Hematopoietic multipotent progenitor cell treated with erythropoietin and hydrocortisone succinate and interleukin-3 and kit ligand, for 6 days (in vitro differentiated cells): ENCODE measurements at places on chromosomes 4 and X.

DNA sequence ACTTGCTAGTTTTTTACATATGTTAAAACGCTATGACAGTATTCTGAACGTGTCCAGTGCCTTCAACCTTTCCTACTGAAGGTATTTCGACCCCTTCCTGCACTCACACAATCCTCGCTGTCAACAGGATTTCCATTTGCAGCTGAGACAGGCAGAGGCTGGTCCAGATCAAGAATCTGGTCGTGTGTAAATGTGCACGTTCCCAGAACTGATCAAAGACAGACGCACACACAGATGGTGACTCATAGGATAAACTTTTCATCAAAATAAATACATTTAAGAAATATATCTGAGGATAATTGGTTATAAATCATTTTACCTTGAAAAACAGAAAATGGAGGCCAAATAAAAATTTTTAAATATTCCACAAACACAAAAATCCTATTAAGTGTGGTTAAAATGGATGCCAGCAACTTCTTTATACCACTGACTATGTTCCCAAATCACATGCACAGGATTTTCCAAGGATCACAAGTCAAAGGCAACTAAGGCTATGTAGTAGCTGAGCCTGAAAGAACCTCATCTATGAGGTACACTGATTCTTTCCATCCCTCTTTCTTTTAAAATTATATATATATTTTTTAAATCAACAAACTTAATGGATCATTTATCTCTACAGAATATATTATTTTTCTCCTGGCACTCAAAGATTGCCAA, 85.9 kb downstream of the RNF150 start:
- no peak for DNase-seq

DNA sequence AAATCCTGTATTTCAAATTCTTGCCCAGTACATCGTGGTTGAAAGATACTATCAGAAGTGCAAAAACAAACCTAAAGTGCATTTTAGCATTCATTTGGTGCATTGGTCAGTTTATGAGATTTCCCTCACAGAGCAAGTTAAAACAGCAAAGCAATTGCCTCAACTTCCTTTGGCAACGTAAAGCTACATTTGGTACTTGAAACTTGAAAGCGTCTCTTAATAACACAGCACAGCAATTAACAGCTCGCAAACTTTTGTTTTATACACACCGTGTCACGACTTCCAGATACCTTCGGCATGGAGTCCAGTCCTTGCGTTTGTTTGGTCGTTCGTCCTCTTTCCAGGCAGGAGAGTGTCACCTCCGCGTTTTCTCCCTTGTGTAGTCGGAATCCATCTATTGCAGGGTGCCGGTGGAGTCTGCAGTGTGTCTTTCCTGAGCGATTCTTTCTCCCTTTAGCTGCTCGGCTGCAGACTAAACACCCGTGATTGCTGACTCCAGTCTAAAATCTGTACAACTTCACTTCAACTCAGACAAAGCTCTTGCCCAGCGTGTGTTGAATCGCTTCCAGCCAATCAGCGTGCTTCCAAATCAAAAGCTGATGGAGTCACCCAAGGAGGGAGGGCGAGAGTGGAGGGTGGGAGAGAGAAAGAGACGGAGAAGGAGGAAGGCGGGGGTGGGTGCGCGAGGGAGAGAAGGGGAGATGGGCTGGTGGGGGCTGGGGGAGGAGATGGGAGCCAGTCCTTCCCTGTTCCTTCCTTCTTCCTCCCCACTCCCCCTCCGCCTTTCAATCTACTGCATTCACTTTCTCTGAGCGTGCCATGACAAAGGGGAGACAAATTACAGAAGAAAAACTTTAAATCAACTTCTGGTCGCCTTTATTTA, at the start of gene PCDH18:
TSS of gene PCDH18 (minus strand) at position 509 of the 883 bp plus-strand sequence. CDS start at position 103, 406 bp downstream.
- no peak for DNase-seq

- DNase-seq = no peak
Observed at GRCh38 chrX:22788221-22788620, 211.5 kb upstream of the DDX53 start.

DNA sequence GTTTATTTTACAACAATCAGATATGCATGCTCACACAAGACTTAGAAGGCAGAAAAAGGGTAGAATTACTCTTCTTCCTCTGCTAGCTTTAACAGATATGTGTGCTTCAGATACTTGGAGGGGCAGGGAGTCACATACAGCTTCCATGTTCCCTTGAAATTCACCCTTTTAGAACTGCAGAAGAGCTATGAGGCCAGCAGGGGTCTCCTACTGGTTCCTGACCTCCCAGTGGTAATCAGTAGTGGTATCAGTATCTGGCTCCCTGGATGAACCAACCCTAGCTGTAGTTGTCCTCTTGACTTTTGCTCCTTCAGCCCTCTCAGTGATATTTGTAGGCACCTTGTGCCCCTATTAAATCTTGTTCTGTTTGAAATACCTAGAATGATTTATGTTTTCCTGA, 81.5 kb downstream of the RCHY1 start:
- DNase-seq = peak; percentile 71

DNA sequence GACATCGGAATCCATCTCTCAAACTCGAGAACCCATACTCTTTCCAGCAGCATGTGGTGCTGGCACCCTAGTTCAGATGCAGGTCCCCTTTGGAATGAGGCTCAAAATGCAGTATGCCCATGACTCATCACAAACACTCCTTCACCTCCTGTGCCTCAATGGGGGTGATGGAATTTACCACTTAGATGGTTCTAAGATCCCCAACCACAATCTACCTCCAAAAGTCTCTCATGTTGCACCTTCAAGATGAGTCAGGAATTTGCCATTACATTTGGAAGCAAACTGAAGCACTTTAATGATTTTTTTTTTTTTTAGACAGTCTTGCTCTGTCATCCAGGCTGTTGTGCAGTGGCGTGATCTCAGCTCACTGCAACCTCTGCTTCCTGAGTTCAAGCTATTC, 8.5 kb upstream of the MID1 start:
- DNase-seq = no peak

DNA sequence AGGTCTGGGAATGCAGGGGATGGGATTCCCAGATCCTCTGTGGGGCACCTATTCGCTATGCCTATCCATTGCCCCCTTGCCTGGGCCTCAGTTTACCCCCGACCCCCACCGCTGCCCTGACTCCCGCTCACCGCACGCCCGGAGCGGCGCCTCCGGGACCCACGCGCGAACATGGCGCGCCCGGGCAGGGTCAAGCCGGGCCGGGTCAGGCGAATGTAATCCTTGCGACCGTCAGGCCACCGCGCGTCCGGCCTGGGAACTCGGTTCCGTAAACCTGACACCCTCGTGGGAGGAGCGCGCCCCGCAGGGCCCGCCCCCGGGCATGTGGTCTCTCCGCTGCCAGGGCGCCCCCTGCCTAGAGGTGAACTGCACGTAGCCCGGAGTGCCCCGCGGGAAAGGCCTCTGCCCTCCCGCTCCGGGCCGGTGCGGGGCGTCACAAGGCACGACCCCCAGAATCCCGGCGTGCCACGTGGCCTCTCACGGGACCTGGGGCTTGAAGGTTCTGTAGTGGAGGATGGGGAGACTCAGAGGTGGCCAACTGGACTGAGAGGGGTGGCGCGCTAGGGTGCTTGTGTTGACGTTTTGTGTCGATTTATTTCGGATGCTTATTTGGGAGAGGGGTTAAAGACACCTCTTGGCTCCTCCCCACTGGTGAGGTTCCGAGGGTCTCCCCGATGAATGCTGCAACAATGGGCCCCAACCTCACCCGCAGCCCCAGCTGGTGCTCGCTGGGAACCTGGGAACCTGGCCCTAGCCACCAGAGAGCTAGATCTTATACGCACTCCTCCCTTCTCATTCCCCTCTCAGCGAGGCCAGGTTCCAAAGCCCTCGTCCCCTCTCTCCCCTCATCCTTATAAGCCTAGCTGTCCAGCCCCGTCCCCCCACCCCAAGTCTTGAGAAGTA, at the start of gene PRICKLE3:
TSS of gene PRICKLE3 (minus strand) at position 249 of the 903 bp plus-strand sequence. CDS start at position 173, 76 bp downstream.
- DNase-seq = peak; percentile 84

DNA sequence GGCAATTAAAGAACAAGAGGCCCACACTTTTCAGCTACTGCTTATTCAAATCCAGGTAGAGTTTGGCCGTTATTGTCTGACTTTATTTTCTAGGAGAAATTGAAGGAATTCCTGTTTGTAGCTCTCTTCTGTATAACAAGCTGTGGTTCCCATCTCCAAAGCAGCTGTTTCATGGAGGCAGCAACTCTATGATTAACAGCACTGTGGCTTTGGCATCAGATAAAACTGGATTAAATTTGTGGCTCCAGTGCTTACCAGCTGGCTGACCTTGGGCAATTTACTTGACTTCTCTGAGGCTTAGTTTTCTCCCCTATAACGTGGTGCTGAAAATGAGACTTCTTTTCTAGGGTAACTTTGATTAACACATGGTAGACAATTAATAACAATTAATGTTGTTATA, 28.1 kb downstream of the SLC30A9 start:
- peak; percentile 37 for DNase-seq

DNA sequence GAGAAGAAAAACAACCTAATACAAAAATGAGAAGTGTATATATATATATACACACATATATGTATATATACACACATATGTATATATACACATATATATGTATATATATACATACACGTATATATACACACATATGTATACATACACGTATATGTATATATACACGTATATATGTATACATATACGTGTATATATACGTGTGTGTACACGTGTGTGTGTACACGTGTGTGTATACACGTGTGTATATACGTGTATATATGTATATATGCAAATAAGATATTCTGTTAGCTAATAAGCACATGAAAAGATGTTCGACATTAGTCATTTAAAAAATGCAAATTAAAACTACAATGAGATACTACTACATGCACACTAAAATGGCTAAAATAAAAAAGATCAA, 92.7 kb upstream of the MAGEA10 start:
- DNase-seq = no peak

DNA sequence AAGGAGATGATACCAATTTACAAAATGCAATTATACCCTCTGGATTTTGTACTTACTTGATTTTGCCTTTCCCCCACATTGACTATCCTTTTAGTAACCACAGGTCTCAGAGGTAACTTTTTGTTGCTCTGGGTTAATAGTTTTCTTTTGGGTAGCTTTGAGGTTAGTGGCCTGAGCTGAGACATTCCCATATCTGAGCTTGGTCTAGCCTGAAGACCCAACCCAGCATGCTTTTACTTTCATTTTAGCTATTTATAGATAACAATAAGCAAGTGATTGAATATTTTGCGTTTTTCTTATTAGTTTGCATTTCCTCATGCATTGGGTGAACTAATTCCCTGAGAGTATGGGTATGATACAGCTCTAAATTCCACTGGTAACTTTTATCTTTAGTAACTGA, 11.8 kb downstream of the HTN1 start:
- DNase-seq = no peak

DNA sequence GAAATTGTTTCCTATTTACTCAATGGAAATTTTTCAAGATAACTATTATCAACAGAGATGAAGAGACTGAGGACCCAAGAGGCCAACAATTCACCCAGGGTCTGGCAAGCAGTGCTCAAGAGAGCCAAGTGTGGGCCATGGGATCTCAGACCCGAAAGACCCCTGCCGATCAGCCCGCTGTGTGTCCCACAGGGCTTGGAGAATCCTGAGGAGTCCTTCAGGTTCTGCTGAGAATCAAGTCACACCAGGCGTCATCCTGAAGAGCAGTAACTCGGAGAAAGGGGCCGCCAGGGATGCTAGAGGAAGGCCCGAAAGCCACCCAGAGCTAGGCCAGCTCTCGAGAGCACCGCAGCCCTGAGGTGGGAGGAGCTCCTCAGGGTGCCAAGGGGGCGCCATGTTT, 48.7 kb downstream of the FGFRL1 start:
- no peak for DNase-seq

DNA sequence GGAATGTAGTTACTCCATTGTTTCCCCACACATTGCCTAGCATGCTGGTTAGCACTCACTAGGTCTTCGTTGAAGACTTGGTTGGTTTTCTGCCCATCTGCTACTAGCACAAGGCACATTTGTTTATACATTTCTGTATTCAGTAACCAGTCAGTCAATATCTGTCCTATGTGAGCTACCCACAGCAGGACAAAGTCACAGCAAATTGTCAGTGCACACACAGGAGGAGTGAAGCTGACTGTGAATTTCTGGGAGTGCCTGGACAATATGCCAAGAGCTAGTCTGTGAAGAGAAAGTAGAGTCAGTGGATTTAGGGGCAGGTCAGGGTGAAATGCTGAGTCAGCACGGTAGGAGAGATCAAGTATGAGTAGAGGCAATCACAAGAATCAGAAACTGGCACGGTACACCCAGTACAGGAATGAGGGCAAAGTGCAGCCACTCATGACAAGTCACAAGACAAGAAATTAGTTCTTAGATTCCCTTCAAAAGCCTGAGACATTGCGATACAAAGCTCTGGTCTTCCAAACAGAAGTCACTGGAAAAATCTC, 1049.8 kb upstream of the POU3F4 start:
- DNase-seq = no peak

DNA sequence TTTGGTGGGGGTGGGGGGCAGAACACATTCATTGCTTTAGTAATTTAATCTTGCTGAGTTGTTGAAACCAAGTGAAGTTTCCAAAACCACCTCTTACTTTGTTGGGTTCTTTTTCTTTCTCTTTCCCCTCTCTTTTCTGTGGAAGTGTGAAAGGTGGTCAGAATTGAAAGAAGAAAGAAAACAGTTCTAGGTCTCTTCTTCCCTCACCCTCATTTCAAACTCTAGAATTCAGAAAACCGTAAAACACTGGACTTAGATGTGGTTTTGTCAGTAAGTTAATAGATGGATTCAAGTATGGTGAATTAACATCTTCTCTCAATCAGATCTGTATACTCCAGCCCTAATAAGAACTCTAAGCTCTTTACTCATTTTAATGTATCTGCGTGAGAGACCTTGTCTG, 23.7 kb downstream of the PLP1 start:
- no peak for DNase-seq

- DNase-seq = no peak
Observed at GRCh38 chr4:155954118-155954685, 536 bp upstream of the CTSO start.

- DNase-seq = no peak
Observed at GRCh38 chrX:17459008-17459611, 84.1 kb downstream of the NHS start.

- DNase-seq = no peak
Observed at GRCh38 chrX:43527801-43528200, 128.3 kb upstream of the MAOA start.

- peak; percentile 52 for DNase-seq
Observed at GRCh38 chr4:153645183-153645582, 38.9 kb upstream of the TLR2 start.

DNA sequence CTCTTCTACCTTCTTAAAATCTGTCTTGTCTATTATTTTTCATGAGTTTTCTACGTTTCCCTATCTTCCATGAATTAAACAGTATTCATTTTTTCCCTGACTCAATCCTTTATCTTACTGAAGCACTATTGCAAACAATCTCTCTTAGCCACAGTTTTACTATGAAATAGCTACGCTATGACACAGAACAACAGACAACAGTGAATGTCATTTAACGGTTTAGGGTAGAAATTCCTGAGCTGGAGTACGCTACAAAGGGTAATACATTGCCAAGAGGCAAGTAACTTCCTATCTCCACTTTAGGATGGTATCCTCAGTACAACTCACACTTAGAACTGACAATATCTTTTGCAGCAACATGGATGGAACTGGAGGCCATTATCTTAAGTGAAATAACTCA, 552.6 kb downstream of the INPP4B start:
- DNase-seq = no peak

- no peak for DNase-seq
Observed at GRCh38 chr4:151454513-151454912, 45.5 kb downstream of the FHIP1A start.
